ENCODE measurements at places on chromosomes 1 and 21.

GRCh38 chr1:223228201-223228600 lies 85.2 kb upstream of the TLR5 start:
- DNase-seq: no peak

- peak; percentile 19 for DNase-seq
Measured at GRCh38 chr1:12095452-12096263, 32.6 kb downstream of the TNFRSF8 start.

GRCh38 chr21:19489930-19490329 lies 1086.3 kb upstream of the TMPRSS15 start:
- DNase-seq: no peak

GRCh38 chr21:36700295-36700970 lies 1.5 kb downstream of the SIM2 start:
- no peak for DNase-seq

- no peak for DNase-seq
Measured at GRCh38 chr21:37606549-37606948, 240.0 kb downstream of the DYRK1A start.

GRCh38 chr21:42661688-42662429 lies 8.4 kb downstream of the PDE9A start:
- no peak for DNase-seq

DNA sequence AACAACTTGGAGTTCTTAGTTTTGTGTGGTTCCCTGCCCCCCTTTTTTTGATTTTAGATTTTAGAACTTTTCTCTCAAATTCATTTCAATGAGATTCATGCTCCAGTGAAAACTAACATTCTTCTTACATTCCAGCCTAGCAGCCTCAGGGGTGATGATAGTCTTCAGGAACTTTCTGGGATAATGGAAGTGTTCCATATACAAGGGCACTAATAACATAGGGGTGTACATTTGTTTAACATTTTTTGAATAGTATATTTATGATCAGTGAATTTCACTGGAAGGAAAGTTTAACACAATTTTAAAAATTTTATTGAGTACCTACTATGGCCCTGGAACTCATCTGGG lies 61.4 kb upstream of the ZNF648 start:
- no peak for DNase-seq

GRCh38 chr1:162876751-162877150 lies 15.8 kb upstream of the CCDC190 start:
- no peak for DNase-seq

GRCh38 chr1:83554174-83554573 lies 444.8 kb downstream of the TTLL7 start:
- DNase-seq: no peak

DNA sequence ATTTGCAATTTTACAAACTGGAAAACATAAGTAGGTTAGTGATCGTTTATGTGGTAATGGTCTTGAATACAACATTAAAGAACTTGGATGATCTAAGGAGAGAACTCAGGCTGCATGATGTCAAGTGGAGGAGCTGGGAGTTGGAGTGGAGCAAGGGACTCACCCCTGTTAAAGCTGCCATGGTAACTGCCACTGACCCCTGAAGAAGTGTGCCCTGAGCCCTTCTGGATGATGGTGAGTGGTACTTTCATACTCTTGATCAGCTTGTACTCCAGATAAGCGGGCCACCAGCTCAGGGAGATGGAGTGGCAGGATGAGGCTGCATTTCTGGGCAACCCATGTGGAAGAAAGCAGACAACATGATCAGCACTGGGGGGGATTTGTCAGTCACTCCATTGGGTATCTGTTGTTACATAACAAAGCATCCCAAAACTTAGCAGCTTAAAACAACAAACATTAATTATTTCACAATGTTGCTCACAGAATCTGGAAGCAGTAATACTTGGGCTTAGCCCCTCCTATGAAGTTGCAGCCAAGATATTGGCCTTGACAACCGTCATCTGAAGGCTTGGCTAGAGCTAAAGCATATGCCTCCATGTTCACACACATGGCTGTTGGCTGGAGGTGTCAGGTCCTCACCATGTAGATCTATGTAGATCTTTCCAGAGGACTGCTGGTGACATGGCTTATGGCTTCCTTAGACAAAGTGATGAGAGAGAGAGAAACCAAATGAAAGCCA lies 213.8 kb downstream of the DUSP10 start:
- no peak for DNase-seq

DNA sequence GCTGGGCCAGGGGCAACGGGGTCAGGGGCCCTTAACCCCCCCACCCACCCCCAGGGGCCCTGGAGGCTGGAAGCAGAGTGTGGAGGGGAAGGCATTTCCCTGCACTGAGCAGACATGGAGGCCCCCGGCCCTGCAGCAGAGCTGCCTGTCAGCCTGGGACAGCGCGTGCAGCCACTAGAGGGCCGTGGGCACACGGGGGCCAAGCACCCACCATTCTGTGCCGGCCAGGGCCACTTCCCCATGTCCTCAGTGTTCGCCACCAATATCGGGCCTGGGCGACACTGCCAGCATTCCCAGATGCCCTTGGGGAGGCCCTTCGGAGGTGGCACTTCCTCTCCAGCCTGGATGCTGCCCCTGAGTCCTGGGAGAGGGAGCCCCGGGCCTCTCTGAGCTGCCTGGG lies 23.2 kb upstream of the ARHGEF16 start:
- DNase-seq: no peak

DNA sequence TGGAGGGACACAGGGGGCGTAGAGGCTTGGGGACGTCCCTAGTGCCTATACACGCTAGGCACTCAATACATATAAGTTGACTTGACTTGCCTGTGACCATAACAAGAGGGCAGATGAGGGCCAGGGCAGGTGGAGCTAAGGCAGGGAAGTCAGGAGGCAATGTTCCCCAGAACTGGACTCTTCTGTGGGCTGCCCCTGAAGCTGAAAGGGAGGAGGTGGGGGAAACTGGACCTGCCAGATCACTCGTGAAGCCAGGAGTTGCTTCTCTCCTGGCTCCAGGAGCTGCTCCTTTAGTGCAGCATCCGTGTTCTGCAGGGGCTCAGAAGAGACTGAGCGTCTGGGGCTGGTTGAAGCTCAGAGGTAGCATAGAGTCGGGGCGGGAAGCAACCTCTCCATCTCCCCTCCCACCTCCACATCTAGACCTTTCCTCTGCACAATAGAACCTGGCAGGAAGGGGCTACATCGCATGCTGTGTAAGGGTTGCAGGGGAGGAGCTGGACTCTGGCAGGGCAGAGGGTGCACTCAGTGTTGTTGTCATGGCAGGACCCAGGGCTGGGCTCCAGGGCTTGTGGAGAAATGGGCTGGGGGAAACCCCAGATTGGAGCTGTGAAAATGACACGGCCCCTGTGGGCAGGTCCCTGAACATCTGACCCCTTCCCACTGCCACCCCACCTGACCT lies 2.9 kb upstream of the SEMA4A start:
- DNase-seq: no peak

- DNase-seq: no peak
Measured at GRCh38 chr1:147451628-147452027, 89.7 kb upstream of the BCL9 start.

DNA sequence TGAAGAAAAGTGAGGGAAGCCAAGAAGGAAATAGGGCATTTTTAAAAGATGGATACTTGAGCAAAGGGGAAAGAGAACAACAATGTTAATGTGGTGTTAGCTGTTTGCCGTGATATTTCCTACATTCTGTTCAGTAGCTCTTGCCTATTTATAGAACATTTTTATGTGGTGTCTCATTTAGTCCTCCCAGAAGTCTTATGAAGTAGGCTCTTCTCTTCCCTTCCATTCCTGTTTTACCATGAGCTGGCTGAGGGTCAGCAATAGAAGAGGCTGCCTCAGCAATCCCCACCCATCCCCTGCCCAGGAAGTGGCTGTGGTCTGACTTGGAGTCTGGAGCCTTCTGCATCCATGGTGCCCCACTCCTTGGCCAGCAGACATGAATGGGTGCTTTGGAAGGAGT lies 60.1 kb downstream of the KIAA0040 start:
- peak; percentile 23 for DNase-seq

DNA sequence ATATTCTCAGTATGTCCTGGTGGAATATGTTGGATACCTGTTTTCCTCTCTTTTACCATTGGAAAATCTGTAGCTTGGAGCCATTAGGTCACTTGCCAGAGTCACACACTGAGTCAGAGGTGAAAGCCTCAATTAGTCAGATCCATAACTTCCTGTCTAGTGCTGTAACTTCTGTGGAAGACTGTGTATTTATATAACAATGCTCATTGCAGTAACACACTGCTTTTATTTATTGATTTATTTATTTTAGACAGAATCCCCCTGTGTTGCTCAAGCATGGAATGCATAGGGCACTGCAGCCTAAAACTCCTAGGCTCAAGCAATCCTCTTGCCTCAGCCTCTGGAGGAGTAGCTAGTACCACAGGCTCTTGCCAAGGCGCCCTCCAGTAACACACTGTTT lies 1.3 kb upstream of the DOCK7 start:
- DNase-seq: peak; percentile 87

- no peak for DNase-seq
Measured at GRCh38 chr1:202249846-202250245, 56.2 kb downstream of the LGR6 start.

GRCh38 chr1:1678581-1679380 lies 13.8 kb downstream of the SLC35E2B start:
- DNase-seq: no peak

- no peak for DNase-seq
Measured at GRCh38 chr1:111856411-111857185, 100.9 kb downstream of the DDX20 start.

DNA sequence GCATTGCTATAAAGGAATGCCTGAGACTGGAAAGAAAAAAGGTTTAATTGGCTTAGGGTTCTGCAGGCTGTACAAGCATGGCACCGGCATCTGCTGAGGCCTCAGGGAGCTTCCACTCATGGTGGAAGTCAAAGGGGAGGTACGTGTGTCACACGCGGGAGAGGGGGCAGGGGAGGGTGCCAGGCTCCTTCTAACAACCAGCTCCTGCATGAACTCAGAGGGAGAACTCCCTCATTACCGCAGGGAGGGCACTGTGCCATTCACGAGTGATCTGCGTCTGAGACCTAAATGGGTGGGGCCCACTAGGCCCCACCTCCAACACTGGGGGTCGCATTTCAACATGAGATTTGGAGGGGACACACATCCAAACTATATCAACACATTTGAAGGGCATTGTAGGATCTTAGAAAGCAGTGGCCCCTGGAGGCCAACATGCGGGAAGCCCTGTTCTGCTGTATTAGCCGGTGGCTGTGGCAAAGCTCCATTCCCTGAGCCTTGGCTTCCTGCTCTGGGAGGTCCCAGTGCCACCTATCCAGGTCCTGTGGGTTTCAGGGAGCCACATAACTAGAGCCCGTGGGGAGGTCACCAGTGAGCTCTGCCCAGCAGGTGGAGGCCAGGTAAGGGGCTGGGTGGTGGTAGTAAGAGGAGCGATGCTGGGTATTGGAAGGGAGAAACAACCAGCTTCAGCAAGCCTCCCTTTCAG lies 10.0 kb downstream of the WNT3A start:
- no peak for DNase-seq

- DNase-seq: peak; percentile 24
Measured at GRCh38 chr1:19969898-19970660, 9.3 kb downstream of the PLA2G2A start.

GRCh38 chr1:43065191-43065590 lies 106.5 kb upstream of the SLC2A1 start:
- DNase-seq: no peak

DNA sequence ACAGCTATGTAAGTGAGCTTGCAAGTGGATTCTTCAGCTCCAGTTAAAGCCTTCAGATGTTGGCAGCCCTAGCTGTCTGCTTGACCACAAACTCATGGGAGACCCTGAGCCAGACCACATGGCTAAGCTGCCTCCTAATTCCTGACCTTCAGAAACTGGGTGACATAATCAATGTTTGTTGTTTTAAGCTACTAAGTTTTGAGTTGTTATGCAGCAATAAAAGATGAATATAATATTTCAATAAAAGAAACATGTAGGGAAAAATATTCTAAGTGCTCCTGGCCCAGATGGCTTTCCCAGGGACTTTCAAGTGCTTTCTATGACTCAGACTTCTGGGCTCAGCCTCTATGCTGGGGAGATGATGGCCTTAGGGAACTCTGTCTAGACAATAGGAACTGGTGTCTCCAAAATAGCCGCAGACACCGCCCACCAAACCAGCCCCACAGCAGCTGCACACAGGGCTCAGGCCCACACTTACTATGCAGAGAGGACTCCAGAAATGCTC lies 20.3 kb upstream of the AZIN2 start:
- peak; percentile 96 for DNase-seq

DNA sequence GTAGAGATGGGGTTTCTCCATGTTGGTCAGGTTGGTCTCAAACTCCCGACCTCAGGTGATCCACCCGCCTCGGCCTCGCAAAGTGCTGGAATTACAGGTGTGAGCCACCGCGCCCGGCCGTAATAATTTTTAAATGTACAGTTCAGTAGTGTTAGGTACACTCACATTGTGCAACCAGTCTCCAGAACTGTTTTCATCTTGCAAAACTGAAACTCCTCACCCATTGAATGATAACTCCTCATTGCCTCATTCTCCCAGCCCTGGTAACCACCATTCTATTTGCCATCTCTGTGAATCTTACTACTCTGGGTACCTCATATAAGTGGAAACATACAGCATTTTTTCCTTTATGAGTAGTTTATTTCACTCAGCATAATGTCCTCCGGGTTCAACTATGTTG lies 3.4 kb downstream of the NLRP3 start:
- no peak for DNase-seq

- peak; percentile 58 for DNase-seq
Measured at GRCh38 chr21:37675202-37675801, 241.0 kb downstream of the KCNJ6 start.

DNA sequence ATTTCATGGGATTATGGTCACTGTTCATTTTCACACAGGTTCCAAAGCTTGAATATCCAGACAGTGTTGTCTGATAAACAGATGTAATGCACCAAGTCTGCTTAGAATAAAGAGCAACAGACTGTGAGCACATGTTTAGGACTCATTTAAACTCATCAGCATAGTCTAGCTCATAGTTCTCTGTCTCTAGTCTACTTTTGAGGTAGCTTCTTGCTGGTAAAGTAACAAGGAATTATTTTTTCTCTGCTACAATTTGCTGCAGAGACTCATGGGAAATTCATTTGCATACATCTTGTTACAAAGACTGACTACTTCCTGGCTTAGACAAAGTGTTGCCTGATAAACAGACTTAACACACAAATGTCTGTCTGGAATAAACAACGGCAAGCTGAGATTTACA lies 187.2 kb downstream of the NFIA start:
- DNase-seq: no peak

GRCh38 chr1:9389968-9390367 lies 97.3 kb downstream of the SPSB1 start:
- no peak for DNase-seq

GRCh38 chr1:243216741-243217140 lies 38.3 kb downstream of the CEP170 start:
- peak; percentile 48 for DNase-seq

GRCh38 chr1:33165209-33165608 lies 16.6 kb downstream of the TRIM62 start:
- no peak for DNase-seq

DNA sequence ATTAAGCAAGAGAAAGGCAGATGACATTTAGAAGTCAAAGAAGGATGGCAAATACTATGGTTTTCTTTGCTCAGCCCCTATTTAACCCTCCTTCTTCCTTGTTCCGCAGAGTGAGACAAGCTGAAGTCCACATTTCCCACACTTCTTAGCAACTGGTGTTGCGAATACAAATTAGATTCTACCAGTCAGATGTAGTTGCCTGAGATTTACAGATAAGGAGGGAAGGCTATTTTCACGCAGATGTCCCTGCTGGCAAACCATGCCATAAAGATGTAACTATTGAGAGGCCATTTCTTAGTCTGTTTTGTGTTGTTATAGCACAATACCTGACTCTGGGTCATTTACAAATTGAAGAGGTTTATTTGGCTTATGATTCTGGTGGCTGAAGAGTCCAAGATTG lies 84.3 kb downstream of the ZC3H11B start:
- no peak for DNase-seq

All from cardiac fibroblast (primary cell).